ENCODE measurements at places on chromosomes 12 and 14.

DNA sequence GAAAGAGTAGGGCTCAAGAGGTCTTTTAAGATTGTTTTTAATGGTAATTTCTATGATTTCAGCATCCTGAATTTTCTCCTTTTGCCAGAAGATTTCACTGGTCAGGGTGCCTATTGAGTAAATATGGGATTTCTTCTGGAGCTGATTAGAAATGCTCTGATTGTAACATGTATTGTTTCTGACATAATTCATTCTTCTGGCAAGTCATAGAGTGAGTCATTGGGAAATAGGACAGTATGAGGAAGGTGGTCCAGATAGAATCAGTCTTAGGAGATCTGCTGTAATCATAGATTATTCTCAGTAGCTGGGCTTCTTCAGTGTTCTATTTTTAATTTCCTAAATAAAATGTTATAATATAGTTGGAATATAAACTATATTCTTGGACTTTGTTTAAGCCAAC lies 182.0 kb upstream of the NAV3 start:
- H3K27ac ChIP-seq = no peak overlapping the region
- no peak for DNase-seq
- no peaks in the 10 kb centered on the region for H3K36me3 ChIP-seq
- peaks cover 16% of the 10 kb centered on the region for H3K27me3 ChIP-seq

DNA sequence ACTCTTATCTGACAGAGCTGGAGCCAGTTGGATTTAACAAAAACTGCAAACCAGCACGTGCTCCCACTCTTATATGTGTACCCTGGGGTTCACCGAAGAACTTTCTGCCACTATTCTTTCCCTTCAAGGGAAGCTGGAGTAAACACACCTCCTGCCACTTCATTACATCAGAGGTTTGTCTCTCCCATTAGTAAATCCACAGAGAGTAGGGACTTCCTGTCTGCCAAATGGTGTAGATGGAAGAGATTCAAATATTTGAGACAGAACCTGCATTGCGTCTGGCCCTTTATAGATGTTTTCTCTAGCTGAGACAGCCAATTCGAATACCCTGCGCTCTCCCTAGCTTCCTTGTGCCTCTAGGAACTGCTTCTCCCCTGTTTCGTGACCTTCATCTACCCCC lies 29.1 kb upstream of the AEBP2 start:
- no peak for DNase-seq
- no peaks in the 10 kb centered on the region for H3K27me3 ChIP-seq
- no peak overlapping the region for H3K4me3 ChIP-seq
- H3K36me3 ChIP-seq = no peaks in the 10 kb centered on the region
- peaks cover 14% of the 10 kb centered on the region for H3K4me1 ChIP-seq

GRCh38 chr12:24772813-24773212 lies 176.1 kb downstream of the BCAT1 start:
- H3K36me3 ChIP-seq = no peaks in the 10 kb centered on the region
- no peaks in the 10 kb centered on the region for H3K27me3 ChIP-seq
- H3K4me3 ChIP-seq = no peak overlapping the region
- H3K4me1 ChIP-seq = peaks cover 25% of the 10 kb centered on the region

- no peak for DNase-seq
- no peak overlapping the region for H3K4me3 ChIP-seq
- H3K27ac ChIP-seq = no peak overlapping the region
- H3K4me1 ChIP-seq = peaks cover 3% of the 10 kb centered on the region
- H3K27me3 ChIP-seq = peaks cover 4% of the 10 kb centered on the region
Observed at GRCh38 chr12:64229240-64229639, 7.1 kb upstream of the KICS2 start.

- no peak for DNase-seq
- H3K4me1 ChIP-seq = no peaks in the 10 kb centered on the region
- peaks cover 2% of the 10 kb centered on the region for H3K36me3 ChIP-seq
- no peak overlapping the region for H3K4me3 ChIP-seq
- no peak overlapping the region for H3K27ac ChIP-seq
- H3K27me3 ChIP-seq = no peaks in the 10 kb centered on the region
Observed at GRCh38 chr12:23742574-23742973, 206.9 kb downstream of the SOX5 start.

DNA sequence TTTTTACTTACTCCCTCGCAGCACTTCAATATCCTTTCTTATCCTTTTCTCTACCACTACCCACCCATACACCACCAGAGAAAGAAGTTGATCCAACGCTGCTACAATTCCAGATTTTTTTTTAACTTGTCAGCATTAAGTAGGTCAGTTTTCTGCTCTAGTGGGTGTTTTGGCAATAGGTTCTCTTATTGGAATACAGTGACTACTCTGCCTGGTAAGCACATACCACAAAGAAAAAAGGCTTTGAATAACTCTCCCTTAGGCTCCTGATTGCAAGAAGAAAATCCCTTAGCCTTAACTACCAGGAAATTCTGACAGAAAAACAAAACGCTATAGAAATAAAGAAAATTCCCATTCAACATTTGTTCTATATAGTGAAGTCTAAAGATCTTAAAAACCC lies 72.0 kb downstream of the NUMB start:
- no peaks in the 10 kb centered on the region for H3K27me3 ChIP-seq
- peaks cover 14% of the 10 kb centered on the region for H3K36me3 ChIP-seq
- H3K4me3 ChIP-seq = no peak overlapping the region

- DNase-seq = peak; percentile 66
- no peak overlapping the region for H3K27ac ChIP-seq
- H3K4me1 ChIP-seq = no peaks in the 10 kb centered on the region
- peaks cover 40% of the 10 kb centered on the region for H3K36me3 ChIP-seq
Observed at GRCh38 chr12:122312926-122313325, 46.6 kb upstream of the VPS33A start.

GRCh38 chr12:30806989-30807694 lies 52.4 kb upstream of the CAPRIN2 start:
- no peak overlapping the region for H3K27ac ChIP-seq
- peaks cover 2% of the 10 kb centered on the region for H3K27me3 ChIP-seq
- no peak overlapping the region for H3K4me3 ChIP-seq
- DNase-seq = no peak

DNA sequence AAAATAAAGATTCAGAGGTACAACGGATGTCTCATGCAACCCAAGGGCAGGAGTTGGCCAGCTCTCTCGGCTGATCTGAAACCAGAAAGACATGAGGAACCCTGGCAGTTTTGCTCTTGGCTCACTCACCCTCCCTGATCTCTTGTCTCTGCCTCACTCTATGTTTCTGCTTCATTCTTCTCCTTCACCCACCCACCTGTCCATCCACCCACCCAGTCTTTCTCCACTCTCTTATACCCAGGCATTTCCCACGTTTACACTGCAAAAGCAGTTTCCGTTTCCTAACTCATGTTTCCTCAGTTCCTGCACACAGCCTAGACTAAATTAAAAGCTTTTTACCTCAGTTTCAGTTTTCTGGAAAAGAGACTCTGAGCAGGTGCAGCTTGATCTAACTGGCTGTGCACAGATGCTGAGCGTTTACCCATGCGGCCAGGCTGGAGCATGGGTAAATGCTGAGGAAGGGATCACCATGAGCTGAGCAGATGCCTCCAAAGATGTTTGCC lies 157.6 kb downstream of the PRKCH start:
- no peaks in the 10 kb centered on the region for H3K27me3 ChIP-seq
- no peaks in the 10 kb centered on the region for H3K36me3 ChIP-seq

GRCh38 chr12:126547905-126548304 lies 1482.7 kb downstream of the AACS start:
- DNase-seq = no peak
- H3K4me3 ChIP-seq = no peak overlapping the region
- H3K4me1 ChIP-seq = no peaks in the 10 kb centered on the region
- H3K36me3 ChIP-seq = no peaks in the 10 kb centered on the region
- H3K27ac ChIP-seq = no peak overlapping the region

DNA sequence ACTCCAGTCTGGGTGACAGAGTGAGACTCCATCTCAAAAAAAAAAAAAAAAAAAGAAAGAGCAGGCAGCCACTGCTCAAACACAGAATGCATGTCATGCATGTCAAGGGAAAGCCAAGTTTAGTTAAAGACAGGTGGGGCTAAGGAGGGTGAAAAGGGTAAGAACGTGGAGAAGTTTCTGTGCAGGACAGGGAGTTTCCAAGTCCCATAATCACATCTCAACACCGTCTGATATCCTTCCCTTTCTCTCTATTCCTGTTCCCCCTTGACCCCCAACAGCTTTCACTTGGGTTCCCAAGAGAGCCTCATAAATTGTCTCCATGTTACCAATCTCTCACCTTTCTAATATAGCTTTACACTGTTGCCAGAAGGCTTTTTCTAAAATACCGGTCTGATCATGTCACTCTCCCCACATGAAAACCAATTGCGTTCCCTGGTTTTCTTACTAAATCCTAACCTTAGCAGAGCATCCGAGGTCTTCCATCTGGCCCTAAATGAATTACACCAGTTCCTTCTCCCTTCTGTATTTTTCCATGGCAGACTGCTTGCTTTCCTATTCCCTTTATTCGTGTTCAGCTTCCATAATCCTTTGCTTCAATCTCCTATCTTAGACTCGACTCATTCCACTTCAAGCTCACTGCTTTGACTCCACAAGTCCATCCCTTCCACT lies 37.0 kb downstream of the LIMA1 start:
- no peak for DNase-seq
- no peak overlapping the region for H3K4me3 ChIP-seq
- peaks cover 11% of the 10 kb centered on the region for H3K36me3 ChIP-seq
- no peaks in the 10 kb centered on the region for H3K27me3 ChIP-seq
- peaks cover 39% of the 10 kb centered on the region for H3K4me1 ChIP-seq

GRCh38 chr12:45587877-45588533 lies 141.5 kb upstream of the ARID2 start:
- H3K27me3 ChIP-seq = peaks cover 20% of the 10 kb centered on the region
- no peak overlapping the region for H3K4me3 ChIP-seq
- H3K4me1 ChIP-seq = peaks cover 11% of the 10 kb centered on the region
- no peaks in the 10 kb centered on the region for H3K36me3 ChIP-seq
- no peak for DNase-seq
- no peak overlapping the region for H3K27ac ChIP-seq

DNA sequence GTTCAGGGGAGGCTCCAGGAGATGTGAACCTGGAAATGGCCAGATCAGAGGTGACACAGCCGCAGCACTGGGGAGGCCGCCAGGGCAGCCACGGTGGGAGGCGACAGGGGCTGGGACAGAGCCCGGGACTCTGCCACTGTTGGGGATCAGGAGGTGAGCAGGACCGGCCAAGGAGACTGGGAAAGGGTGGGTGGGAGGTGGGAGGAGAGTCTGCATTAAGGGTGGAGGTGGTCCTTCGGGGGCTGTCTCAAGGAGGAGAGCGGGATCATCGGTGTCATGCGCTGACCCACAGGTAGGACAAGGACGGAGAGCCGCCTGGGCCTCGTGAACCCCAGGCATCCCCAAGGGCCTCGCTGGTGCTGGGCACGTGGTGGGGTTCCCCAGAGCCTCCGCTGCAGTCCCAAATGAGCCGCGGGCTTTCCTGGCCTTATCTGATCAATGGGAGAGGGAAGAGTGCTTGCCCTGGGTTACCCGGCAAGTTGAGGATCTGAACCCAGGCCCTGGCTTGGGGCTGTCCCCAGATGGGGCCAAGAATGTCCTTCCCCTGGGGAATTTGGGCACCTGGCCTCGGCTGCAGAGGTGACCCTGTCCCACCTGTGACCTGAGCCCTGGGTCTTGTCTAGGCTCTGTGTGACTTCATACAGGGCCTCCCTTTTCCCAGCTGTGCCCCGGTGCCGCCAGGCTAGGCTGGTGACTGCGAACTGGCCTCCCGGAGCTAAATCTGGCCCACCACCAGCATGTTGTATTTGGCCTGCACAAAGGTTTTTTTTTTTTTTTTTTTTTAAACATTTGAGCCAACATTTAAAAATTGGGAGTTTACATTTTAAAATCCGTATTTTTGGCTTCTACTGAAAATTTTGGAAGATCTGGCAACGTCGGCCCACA lies 13.2 kb downstream of the BEGAIN start:
- no peak overlapping the region for H3K27ac ChIP-seq
- no peak overlapping the region for H3K4me3 ChIP-seq
- DNase-seq = no peak
- peaks cover 15% of the 10 kb centered on the region for H3K4me1 ChIP-seq
- no peaks in the 10 kb centered on the region for H3K36me3 ChIP-seq
- peaks cover 8% of the 10 kb centered on the region for H3K27me3 ChIP-seq

DNA sequence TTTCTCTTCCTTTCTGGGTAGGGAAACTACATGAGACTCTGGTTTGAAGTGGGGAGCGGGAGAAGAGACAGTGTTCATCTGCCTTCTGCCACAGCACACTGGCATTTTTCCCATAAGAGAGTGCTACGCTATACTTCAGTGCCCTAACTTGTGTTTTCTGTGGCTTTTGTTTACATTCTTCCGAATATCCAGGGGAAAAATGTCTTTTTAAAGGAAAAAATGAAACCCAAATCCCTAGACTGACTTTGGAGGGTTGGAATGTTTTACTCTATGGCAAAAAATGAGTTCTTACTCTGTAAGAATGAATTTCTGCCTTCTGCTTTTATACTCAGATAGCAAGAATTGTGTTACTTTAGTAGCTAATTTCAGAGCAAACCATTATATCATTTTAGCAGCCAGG lies 88.1 kb upstream of the TMEM263 start:
- H3K27me3 ChIP-seq = no peaks in the 10 kb centered on the region
- H3K27ac ChIP-seq = peak overlapping the region; percentile 47
- peaks cover 55% of the 10 kb centered on the region for H3K4me1 ChIP-seq
- H3K36me3 ChIP-seq = peaks cover 16% of the 10 kb centered on the region
- no peak overlapping the region for H3K4me3 ChIP-seq

- H3K27ac ChIP-seq = peak overlapping the region; percentile 68
- peaks cover 4% of the 10 kb centered on the region for H3K36me3 ChIP-seq
- peaks cover 81% of the 10 kb centered on the region for H3K4me1 ChIP-seq
- no peaks in the 10 kb centered on the region for H3K27me3 ChIP-seq
- no peak for DNase-seq
Observed at GRCh38 chr12:3137268-3137781, 60.1 kb downstream of the TSPAN9 start.

- no peak overlapping the region for H3K4me3 ChIP-seq
- H3K4me1 ChIP-seq = no peaks in the 10 kb centered on the region
- H3K36me3 ChIP-seq = no peaks in the 10 kb centered on the region
- no peak for DNase-seq
- no peak overlapping the region for H3K27ac ChIP-seq
Observed at GRCh38 chr12:98791406-98791805, 146.3 kb downstream of the APAF1 start.

DNA sequence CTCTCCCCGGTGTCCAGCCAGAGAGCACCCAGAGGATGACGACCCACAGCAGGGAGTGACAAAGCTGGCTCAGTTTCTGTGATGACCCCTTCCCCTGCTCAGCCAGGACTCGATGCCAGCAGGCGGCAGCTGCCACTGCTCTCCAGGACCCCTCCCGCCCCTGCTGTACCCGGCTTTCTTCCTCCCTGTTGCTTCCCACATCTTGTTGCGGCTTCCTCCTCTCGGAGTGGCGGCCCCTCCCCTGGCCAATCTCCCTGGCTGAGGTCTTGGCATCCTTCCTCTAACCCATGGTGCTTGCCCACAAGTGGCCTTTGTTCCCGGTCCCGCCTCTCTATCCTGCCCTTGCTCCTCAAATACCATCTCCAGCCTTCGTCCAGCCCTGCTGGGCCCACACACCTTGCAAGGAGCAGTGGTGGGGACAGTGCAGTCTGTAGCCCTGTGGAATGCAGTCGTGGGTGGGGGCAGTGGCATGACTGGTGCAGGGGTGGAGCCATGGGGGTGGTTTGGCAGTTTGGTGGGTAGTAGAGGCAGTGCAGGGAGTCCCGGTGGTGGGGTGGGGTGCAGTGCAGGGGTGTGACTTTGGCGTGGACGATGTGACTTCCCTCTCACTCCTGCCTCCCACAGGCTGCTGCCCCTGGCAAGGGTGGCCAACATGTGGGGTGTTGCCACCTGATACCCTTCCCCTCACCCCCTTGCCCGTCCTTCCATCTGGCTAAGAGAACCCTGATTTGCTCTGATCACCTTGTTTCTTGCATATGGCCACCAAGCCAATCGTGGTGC lies 16.3 kb upstream of the BEGAIN start:
- no peak overlapping the region for H3K4me3 ChIP-seq
- no peak overlapping the region for H3K27ac ChIP-seq
- H3K27me3 ChIP-seq = peaks cover 47% of the 10 kb centered on the region
- H3K4me1 ChIP-seq = peaks cover 5% of the 10 kb centered on the region

Data from osteocyte (in vitro differentiated cells).